ENCODE measurements at places on chromosomes 6 and 20. TPM values are rescaled to one million over a fixed set of nuclear protein-coding genes. Genes with fewer than 3 reads are reported as not detected.

The OPRM1 gene
- not detected for total RNA-seq

GRCh38 chr20:14568701-14569100 lies 231.3 kb upstream of the FLRT3 start:
- peaks cover 10% of the 10 kb centered on the region for H3K4me1 ChIP-seq
- no peak overlapping the region for H3K27ac ChIP-seq
- no peaks in the 10 kb centered on the region for H3K27me3 ChIP-seq

The SLCO4A1 gene
- total RNA-seq, result 15.2 TPM

DNA sequence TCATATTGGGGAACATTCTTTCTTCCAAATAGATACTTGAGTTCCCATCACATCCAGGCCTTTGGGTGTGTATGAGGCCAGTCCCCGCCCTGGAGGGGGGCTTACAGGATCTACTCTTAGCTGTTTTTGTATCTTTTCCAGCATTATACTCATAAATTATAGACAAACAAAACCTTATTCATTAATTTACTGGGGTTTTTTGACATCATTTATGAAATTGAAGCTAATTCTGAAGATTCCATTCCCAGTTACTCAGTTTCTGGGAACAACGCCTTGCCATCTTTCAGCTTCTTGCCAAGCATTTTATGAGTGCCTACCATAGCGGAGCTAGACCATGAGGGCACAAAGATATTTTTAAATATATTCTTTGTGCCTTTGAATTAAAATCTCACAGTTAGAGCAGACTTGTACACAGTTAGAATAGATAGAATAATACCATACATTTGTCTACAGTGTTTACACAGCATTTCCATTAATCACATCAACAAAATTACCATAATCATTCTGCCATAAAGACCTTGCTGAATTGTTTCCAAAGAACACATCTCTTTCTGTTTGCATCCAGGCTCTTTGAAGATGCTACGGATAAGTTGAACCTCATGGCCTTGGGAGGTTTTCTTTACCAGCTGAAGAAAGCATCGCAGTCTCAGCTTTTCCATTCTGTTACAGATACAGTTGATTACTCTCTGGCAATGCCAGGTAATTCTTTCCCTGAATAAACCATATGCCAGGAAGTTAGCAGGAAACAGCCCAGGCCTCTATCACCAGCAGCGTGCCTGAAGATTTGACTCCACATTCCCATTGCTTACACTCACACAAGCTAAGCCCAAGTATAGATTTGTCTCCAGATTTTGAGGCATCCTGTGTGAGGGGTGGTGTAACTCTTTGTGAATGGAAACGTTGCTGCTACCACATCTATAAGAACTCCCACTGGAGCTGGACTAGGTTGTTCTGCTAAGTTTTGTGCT lies 75.4 kb upstream of the PBOV1 start:
- no peaks in the 10 kb centered on the region for H3K27me3 ChIP-seq
- H3K36me3 ChIP-seq, result peaks cover 10% of the 10 kb centered on the region
- H3K4me1 ChIP-seq, result peaks cover 15% of the 10 kb centered on the region
- DNase-seq, result no peak

DNA sequence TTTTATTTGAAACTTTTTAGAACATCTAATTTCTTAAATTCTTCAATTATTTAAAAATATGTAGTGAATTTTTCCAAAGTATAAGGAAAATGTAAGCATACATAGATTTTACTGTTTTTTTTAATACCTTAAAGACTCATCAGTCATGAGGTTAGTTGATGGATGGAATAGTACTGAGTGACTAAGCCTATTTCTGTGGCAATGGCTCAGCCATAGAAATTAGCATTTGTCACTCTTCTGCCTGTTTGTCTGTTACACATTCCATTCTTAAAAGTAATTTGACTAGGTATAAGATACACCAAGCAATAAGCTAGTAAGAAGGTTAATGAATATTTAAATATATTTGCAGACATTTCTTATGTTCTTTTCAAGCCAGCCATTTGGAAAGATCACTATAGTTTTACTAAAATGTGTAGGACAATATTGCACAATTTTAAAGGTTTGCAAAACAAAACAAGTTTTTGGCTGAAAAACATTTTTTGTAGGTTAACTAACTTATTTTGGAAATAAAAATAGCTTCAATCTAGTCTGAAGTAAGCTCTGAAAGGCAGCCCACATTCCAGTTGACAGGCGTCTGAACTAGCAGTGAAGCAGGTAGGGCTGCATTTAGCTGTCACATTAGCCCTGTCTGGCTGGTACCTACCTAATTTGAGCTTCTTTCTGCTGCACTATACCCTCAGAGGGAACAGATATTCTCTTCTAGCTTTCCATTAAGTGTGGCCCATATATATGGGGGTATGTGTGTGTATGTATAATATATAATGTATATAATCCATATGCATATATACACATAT lies 385.7 kb downstream of the GRIK2 start:
- peaks cover 16% of the 10 kb centered on the region for H3K36me3 ChIP-seq
- H3K27me3 ChIP-seq, result no peaks in the 10 kb centered on the region
- no peak for DNase-seq
- H3K4me1 ChIP-seq, result peaks cover 36% of the 10 kb centered on the region
- no peak overlapping the region for H3K27ac ChIP-seq

The PHACTR3 gene
- 0.30 TPM for total RNA-seq

Measured in WTC11 (cell line).